NCI-H2081 (cell line): ENCODE measurements at places on chromosomes 1 and 21.

DNA sequence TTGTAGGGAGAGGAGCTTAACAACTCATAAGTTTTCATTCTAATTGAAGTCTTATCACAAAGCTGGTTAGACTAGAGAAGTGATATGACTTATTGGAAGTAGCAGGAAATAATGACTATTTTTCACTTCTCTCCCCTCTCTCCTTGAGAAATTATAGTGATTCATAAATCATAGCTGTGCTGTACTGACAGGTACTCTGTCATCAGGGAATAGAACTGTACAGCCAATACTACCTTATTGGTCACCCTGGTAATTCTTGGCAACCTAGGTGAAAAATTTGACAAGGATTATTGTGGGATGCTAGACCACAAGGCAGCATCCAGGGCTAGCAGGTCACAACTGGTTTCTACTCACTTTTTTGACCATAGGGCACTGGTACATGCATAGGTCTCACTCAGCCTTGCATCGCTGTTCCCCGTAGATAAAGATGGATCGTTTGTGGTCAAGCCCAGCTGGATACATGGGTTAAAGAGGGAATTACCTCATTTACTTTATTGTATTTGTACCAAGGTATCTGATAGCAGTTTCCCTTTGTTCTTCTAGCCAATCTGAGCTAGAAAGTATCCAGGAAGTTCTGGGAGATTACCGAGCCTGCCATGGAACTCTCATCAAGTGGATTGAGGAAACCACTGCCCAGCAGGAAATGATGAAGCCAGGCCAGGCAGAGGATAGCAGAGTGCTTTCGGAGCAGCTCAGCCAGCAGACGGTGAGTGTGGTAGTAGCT, 113.6 kb downstream of the MACF1 start:
- DNase-seq = no peak

- DNase-seq = no peak
These were observed 15.2 kb downstream of the DBT start for GRCh38 chr1:100234432-100234831.

DNA sequence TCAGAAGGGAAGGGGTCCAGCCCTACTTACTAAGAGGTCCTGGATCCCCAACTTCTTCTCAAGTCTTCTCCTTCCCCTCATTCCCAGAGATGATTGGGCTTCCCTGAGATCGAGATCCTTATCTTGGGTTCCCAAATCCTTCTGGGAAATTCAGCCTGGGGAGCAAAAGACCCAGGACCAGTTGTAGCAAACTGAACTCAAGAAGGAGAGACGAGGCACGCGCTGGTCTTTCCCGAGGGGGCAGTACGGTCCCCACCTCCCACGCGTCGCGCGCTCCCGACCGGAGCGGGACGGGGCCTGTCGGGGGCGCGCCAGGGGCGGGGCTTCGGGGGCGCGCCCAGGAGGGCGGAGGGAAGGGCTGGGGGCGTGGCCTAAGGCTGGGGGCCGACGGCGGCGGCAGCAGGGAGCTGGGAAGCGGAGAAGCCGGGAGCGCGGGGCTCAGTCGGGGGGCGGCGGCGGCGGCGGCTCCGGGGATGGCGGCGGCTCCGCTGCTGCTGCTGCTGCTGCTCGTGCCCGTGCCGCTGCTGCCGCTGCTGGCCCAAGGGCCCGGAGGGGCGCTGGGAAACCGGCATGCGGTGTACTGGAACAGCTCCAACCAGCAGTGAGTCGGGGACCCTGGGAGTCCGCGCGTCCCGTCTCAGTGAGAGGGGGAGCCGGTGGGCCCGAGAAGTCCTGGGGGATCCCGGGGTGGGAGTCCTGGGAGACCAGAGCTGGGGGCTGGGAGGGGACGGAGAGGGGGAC, at the start of gene EFNA3:
EFNA3 (plus strand) TSS at position 369 of the 741 bp plus-strand sequence; CDS start at position 474, 105 bp downstream.
- DNase-seq = peak; percentile 59

DNA sequence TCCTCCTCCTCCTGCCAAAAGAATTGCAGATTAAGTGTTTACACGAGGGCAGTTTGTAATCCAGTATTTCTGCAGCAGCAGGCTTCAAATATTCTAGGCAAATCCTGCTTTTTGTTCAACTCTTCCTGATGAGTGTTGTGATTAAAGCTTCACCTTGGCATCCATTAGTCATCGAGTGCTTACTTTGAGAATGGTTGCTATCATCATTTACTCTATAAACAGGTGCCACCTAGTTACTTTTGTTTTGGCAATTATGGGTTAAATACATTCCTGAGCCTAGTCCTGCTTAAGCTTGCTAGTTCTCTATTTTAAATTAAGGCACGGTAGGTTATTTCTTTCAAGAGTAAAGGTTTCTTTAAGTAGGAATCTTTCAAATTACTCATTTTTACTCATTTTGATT, 20.3 kb downstream of the PDC start:
- no peak for DNase-seq

DNA sequence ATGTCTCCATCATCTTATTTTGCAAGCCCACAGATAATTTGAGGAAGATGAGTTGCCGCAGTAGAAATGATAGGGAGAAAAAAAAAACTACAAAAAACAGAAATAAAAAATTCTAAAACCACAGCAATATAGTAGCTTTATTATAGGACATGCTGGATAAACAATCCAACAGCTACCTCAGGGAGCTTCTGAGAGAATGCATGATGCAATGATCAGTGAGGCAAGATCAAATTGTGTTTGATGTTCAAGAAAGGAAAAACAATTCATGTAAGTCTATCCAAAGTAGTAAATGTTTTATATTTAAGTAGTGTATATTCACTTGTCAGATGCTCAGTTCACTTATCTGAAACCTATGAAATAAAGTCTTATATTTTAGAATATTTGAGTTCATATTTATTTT, 6.7 kb downstream of the CR1L start:
- no peak for DNase-seq

GRCh38 chr1:62389531-62389930, 47.3 kb upstream of the USP1 start:
- DNase-seq = no peak

DNA sequence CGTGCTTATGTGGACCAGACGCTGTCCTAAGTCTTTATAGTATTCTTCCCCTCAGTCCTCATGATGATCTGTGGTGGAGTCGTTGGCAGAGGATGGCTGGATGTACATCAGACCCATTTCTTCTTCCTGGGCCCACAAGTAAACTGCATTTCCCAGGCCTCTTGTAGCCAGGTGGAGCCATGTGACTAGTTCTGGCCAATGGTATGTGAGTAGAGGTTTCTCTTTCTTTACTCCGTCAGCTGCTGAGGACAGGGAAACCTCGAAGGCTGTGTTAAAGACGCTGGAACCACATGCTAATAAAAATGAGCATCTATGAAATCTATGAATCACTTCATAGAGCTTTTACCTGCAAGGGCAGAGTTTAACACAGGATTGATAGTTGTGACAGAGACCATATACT, 18.7 kb upstream of the ZNF362 start:
- DNase-seq = no peak
